ENCODE measurements at places on chromosomes 12 and 14.

DNA sequence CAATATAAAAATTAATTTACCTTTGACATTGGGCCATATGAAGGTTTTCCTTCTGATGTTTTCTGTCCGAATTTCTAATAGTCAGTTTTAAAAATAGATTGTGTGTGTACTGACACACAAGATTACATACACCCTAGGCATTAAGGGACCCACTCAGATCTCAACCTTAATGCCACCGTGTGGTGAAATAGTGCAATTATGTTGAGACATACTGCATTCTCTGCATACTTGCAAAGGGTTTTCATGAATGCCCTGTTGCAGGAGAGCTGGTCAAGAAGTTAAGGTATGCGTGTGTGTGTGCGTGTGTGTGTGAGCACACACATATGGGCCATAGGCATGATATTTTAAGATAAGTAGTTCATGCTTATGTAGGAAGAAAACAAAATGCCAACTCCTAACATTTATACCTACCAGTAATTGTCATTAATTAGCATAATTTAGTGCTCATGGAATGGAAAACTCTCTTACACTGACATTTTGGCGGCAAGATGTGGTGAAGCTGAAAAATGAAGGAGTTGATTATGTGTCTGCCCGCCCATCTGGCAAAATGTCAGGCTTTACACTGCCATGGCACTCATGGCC, 58.8 kb downstream of the PIK3C2G start:
- no peak overlapping the region for H3K27ac ChIP-seq
- H3K4me1 ChIP-seq, result peaks cover 19% of the 10 kb centered on the region
- H3K27me3 ChIP-seq, result no peaks in the 10 kb centered on the region
- H3K4me3 ChIP-seq, result no peak overlapping the region

DNA sequence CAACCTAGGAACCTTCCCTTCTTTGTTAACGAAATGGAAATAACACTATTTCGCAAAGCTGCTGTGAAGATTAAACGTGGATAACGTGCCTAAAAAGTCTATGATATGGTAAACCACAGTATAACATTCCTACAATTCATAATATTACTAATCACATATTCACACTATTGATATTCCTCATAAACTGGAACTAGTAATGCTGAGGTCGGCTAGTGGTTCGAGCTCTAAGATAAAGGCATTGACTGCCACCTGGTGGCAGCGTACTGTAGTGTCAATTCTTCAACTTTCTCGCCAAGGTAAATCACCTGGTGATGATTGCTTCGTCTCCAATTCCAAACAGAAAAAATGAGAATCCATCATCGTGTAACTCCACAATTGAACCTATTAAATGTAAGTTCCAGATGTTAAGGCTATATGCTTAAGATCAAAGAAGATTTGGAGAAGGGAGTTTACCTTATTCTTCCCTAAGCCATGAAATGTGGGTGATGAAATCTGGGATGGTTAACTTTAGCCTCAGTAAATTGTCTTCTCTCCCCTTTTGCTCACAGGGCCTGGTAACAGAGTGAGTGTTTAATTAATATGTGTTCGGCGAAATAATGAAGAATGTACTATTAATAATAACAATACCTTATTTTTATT, 197.5 kb upstream of the TMEM132C start:
- H3K36me3 ChIP-seq, result no peaks in the 10 kb centered on the region
- DNase-seq, result peak; percentile 72
- no peaks in the 10 kb centered on the region for H3K27me3 ChIP-seq
- no peak overlapping the region for H3K27ac ChIP-seq
- H3K4me1 ChIP-seq, result no peaks in the 10 kb centered on the region

- no peaks in the 10 kb centered on the region for H3K36me3 ChIP-seq
- no peak for DNase-seq
- H3K27ac ChIP-seq, result no peak overlapping the region
Measured at GRCh38 chr12:7793211-7793610, 4.0 kb downstream of the NANOG start.

DNA sequence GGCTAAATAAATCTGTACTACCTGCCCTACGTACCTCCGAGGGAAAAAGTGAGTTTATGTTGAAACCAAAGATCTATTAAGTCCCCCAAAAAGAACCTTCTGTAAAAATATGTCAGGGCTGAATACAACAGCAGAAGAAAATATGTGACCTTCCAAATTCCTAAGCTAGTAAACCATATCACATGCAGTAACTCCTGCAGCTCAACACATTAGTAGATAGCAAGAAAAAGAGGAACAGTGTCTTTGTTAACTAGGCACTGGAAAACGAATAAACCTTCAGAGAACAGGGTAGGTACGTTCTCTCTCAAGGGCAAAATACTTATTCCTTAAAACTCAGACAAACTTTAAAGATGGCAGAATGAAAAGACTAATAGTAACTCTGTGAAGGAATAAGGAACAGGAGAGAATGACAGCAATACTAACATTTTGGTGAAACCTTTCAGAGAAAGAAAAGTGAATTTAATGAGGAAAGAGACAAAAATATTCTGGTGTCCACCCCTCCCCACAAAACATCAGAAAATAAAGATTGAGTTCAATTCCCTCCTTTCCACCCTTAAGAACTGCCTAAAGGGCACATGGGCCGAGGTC, 18.0 kb downstream of the CBX5 start:
- H3K4me1 ChIP-seq, result peaks cover 58% of the 10 kb centered on the region
- H3K27ac ChIP-seq, result peak overlapping the region; percentile 76
- H3K27me3 ChIP-seq, result no peaks in the 10 kb centered on the region
- H3K4me3 ChIP-seq, result no peak overlapping the region

DNA sequence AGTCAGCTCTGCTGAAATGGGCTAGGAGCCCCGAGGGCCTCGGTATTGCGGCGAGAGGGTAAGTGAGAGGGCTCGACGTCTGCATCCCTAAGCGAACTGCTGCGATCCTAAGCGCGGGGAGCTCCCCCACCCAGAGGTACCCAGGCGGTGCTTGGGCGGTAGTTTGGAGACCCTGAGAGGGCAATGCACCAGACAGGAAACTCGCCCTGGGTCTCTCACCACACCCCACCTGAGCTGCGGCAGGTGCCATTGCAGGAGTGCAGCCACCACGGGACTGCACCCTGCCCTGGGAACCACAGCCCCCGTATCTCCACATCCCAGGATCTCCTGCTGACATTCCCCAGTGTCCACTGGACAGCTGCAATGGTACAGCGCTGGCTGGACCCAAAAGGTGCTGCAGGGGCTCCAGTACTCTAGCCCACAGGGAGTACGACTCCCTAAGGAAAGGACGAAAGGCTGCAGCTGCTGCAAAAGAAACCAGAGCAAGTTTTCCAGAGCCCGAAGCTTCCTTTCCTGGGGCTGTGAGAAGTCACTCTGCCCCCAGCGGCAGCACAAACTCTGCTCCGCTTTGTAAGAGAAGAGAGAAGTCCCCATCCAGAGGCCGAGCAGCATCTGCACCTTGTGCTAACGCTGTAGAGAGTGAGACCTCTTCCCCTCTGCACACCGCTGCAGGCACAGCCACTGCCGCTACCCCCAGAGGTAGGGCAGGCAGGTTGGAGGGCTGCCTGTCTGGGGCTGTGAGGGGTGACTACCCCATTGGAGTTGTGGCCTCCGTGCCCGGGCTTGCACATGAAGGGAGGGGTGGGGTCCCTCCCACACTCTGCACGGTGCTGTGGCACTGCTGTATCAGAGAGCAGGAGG, 31.1 kb upstream of the MON2 start:
- peak; percentile 90 for DNase-seq
- peaks cover 8% of the 10 kb centered on the region for H3K4me1 ChIP-seq
- H3K4me3 ChIP-seq, result peak overlapping the region; percentile 76
- no peak overlapping the region for H3K27ac ChIP-seq
- peaks cover 14% of the 10 kb centered on the region for H3K27me3 ChIP-seq
- H3K36me3 ChIP-seq, result no peaks in the 10 kb centered on the region

GRCh38 chr14:96783915-96784224, 13.3 kb upstream of the VRK1 start:
- peaks cover 12% of the 10 kb centered on the region for H3K27me3 ChIP-seq
- no peaks in the 10 kb centered on the region for H3K36me3 ChIP-seq
- H3K4me1 ChIP-seq, result no peaks in the 10 kb centered on the region
- no peak for DNase-seq
- no peak overlapping the region for H3K27ac ChIP-seq

GRCh38 chr12:50017641-50018040, 7.7 kb downstream of the RACGAP1 start:
- H3K36me3 ChIP-seq, result peaks cover 7% of the 10 kb centered on the region
- no peak for DNase-seq
- no peaks in the 10 kb centered on the region for H3K27me3 ChIP-seq
- peak overlapping the region; percentile 75 for H3K27ac ChIP-seq
- H3K4me3 ChIP-seq, result no peak overlapping the region

- no peaks in the 10 kb centered on the region for H3K4me1 ChIP-seq
- DNase-seq, result no peak
- no peak overlapping the region for H3K27ac ChIP-seq
- no peaks in the 10 kb centered on the region for H3K27me3 ChIP-seq
- H3K4me3 ChIP-seq, result no peak overlapping the region
- H3K36me3 ChIP-seq, result no peaks in the 10 kb centered on the region
Measured at GRCh38 chr14:60225265-60225664, 23.8 kb upstream of the PPM1A start.

DNA sequence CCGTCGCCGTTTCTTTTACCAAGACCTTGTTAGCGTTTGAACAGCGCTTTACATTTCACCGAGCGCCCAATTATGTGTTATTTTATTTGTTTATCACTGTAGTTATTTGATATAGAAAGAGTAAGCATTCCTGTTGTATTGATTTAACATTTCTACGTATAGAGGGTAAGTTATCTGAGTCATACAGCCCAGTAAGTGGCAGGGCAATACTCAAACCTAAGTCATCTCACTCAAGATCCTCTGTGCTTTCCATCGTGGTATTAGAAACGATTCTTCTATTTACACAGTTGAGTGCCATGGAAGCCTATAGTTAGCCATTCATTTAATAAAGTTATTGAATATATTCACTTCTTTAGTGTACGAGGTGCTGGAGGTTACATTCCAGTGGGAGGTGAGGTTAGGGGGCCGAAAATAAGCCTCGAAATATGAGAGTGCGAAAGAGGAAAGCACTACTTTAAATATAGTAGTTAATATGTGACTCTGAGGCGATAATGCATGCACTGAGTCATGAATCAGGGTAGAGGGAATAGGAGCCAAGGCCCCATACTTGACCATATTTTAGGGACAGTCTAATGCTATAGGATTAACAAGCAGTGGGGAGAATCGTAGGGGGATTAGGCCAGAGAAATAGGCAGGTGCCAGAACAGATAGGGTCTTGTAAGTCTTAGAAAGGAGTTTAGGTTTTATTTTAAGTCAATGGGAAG, 629 bp downstream of the RAD51AP1 start:
- peaks cover 7% of the 10 kb centered on the region for H3K36me3 ChIP-seq
- DNase-seq, result no peak
- peak overlapping the region; percentile 81 for H3K4me3 ChIP-seq
- peaks cover 18% of the 10 kb centered on the region for H3K4me1 ChIP-seq
- peak overlapping the region; percentile 98 for H3K27ac ChIP-seq

GRCh38 chr14:92728759-92729364, 19.6 kb downstream of the LGMN start:
- no peak overlapping the region for H3K27ac ChIP-seq
- peaks cover 5% of the 10 kb centered on the region for H3K27me3 ChIP-seq
- DNase-seq, result no peak
- no peak overlapping the region for H3K4me3 ChIP-seq

GRCh38 chr12:83827860-83828259, 1084.7 kb downstream of the SLC6A15 start:
- no peaks in the 10 kb centered on the region for H3K27me3 ChIP-seq
- no peak overlapping the region for H3K4me3 ChIP-seq
- DNase-seq, result no peak

GRCh38 chr12:109722022-109722720, 8.5 kb downstream of the FAM222A start:
- DNase-seq, result peak; percentile 62
- no peaks in the 10 kb centered on the region for H3K36me3 ChIP-seq
- no peaks in the 10 kb centered on the region for H3K4me1 ChIP-seq
- peaks cover 19% of the 10 kb centered on the region for H3K27me3 ChIP-seq
- no peak overlapping the region for H3K4me3 ChIP-seq

- peak; percentile 35 for DNase-seq
- H3K4me1 ChIP-seq, result no peaks in the 10 kb centered on the region
- no peaks in the 10 kb centered on the region for H3K27me3 ChIP-seq
Measured at GRCh38 chr12:79512068-79512467, 178.7 kb downstream of the PAWR start.

GRCh38 chr12:13369474-13370056, 173.0 kb downstream of the EMP1 start:
- H3K4me1 ChIP-seq, result no peaks in the 10 kb centered on the region
- no peak overlapping the region for H3K4me3 ChIP-seq
- H3K36me3 ChIP-seq, result no peaks in the 10 kb centered on the region
- H3K27ac ChIP-seq, result no peak overlapping the region
- H3K27me3 ChIP-seq, result peaks cover 12% of the 10 kb centered on the region

GRCh38 chr12:131351319-131352028, 359.4 kb upstream of the SFSWAP start:
- H3K27ac ChIP-seq, result no peak overlapping the region
- H3K4me3 ChIP-seq, result no peak overlapping the region
- H3K27me3 ChIP-seq, result no peaks in the 10 kb centered on the region
- DNase-seq, result no peak

DNA sequence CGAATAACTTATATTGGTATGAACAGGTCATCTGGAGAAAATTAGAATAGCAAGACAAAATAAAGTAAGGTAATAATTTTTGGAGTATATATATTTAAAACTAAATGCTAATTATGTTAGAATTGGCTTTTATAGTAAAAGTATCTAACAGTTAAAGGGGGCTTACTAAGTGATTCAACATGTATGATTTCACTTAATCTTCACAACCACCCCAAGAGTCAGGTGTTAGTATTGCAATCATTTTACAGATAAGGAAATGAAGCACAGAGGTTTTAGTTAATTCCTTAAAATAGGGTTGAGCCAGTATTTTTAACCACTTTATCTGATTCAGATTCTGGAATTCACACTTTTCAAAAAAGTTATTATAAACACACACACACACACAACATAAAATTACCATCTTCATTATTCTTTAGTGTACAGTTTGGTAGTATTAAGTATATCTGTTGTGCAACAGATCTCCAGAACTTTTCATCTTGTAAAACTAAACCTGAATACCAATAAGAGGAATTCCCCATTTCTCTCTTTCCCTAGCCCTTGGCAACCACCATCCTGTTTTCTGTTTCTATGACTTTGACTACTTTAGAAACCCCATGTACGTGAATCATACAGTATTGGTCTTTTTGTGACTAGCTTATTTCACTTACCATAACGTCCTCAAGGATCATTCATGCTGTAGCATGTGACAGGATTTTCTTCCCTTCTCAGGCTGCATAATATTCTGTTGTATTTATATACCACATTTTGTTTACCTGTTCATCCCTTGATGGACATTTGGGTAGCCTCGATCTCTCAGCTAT, 12.5 kb downstream of the A2M start:
- H3K27ac ChIP-seq, result no peak overlapping the region
- H3K4me3 ChIP-seq, result no peak overlapping the region
- H3K27me3 ChIP-seq, result no peaks in the 10 kb centered on the region
- DNase-seq, result no peak
- no peaks in the 10 kb centered on the region for H3K36me3 ChIP-seq

- peak; percentile 88 for DNase-seq
- no peaks in the 10 kb centered on the region for H3K36me3 ChIP-seq
- H3K4me1 ChIP-seq, result no peaks in the 10 kb centered on the region
- H3K27ac ChIP-seq, result no peak overlapping the region
Measured at GRCh38 chr12:94545935-94546771, 86.5 kb upstream of the CEP83 start.

Data from osteoblast (primary cell).